Activated T-cell treated with anti-CD3 and anti-CD28 coated beads, Interleukin-2, amount 50 U/mL, for 1 hour (primary cell): ENCODE measurements at places on chromosomes 11 and 22.

DNA sequence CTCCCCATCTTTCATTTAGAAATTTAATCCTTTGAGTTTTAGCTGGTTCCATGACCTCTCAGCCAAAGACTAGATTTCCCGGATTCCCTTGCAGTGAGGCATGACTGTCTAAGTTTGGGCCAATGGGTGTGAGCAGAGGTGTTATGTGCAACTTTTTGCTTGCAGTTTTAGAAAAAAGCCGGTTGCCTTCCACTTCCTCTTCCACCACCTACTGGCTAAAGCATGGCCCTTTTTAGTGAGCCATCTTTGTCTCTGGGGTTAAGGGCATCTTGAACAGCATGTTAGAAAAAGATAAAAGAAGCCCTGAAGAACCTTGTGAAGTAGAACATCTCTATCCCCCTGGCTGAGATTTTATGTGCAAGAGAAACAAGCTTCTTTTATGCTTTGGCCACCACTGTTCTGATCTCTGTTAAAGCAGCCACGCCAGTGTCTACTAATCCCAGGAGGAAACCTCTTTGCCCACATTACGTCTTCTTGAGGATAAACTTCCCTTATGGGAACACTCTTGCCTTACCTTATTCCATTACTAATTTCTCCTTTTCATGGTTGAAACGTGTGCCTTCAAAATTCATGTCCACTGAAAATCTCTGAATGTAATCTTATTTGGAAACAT is 279.9 kb downstream of the TENM4 start:
- no peak for DNase-seq

DNA sequence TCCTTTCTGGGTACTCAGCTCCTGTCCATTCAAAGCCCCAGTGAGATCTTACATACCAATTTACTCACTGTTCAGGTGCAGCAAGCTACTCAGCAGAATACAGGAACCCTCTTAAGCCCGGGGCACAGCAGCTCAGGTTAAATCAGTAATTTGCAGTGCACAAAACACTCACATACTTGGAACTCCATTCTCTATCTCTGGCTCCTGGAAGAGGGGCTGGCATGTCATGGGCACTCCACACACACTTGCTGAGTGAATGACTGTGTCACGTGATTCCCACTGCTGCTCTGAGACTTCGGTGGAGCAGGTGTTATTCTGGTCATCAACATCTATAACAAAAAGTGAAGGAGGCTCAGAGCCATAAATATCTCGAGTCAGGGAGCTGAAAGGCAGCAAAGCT is 157.3 kb upstream of the BDNF start:
- DNase-seq: no peak

GRCh38 chr22:23036684-23037428 is 33.5 kb upstream of the GNAZ start:
- no peak for DNase-seq

DNA sequence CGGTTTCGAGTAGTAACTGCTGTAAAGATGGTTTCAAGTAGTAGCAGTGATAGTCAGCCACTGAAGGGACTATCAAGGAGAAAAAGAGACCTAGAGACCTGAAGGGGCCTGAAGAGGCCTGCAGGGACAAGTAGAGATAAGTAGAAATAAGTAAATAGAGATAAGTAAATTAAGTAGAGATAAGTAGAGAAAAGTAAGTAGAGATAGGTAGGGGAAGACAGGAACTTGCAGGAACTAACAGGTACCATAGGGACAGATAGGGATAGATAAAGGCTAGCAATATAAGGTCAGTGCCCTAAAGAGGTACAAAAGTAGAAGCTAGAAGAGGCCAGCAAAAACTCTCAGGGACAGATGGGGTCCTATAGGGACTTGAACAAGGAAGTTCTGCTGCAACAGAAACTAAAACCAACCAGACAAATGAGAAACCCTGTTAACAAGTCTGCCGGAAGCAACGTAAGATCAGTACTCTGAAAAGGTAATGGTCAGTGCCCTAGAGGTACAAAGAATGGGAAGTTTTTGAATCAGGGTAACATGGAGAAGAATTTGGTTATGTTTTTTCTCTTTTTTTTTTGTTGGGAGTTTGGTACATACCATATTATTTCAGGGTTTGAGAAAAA is 9.6 kb upstream of the SC5D start:
- DNase-seq: no peak

DNA sequence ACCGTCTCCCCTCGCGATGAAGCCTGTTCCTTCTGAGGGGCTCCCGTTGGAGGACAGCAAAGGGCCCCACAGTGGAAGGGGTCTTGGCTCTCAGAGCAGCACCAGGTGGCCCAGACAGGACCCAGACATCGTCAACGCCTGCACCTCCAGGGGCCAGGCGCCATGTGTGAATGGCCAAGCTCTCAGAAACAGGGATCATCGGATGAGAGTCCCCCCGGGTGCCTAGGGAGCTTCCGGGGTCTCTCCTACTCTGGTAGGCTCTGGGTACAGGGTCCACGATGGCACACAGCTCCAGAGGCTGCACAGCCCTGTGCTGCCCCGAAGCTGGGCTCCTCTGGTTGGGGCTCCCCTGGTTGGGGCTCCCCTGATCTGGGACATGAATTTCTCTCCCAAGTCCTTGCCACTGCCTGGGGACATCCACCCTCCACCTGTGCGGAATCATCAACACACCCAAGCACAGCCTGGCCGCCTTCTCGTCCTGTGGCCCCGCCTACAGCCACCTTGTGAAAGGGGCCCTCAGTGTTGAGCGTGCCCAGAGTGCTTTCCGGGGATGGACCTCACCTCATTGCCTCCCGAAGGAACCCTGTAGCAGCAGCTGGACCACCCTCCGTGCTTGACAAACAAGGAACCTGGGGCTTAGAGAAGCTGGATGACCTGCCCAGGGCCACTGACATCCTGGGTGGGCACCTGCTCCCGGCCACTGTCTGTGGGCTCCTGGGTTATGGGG is 929.0 kb downstream of the BRD1 start:
- peak; percentile 8 for DNase-seq

DNA sequence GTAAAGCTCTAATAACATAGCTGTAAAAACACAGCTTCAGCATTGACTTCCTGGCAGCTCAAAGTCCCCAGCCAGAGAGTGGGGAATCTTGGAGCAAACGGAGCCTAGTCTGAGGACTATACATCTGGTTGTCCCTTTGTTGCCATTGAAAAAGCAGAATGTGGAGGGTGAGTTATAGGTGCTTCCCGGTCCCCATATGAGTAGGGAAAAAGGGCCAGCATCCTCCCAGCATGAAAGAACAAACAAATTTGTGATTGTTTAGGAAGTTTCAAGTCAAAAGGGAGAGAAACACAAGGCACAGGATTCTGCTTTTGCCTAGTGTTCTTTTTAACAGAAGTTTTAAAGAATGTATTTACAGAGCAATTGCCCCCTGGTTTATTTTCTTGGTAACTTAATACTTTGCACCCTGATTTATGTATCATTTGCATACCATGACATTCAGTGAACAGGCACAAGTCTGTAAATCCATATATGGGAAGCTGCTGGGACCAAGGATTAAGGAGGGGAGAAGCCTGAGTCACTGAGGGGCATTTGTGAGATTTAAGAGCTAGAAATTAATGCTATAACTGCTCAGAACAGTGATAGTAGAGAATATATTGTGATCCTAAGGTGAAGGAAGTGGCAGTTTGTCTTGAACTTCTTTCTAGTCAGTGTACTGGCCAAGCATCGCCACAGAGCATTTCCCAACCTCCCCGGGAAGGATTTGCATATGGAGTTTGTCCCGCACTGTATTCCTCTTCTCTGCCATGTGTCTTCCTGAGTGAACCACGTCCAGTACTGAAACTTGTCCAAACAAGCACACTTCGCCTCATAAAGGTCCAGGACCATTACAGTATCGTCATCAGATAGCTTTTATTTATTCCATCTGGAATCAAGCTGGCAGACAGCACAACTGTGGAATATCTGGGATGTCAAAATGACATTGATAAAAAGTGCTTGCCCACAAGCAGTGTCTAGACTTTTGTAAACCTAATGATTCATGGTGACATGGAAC is 103.0 kb downstream of the DBX1 start:
- no peak for DNase-seq

- DNase-seq: no peak
Observed at GRCh38 chr11:1032310-1032891, 4.1 kb downstream of the MUC6 start.

GRCh38 chr11:96794152-96794551 is 404.3 kb downstream of the JRKL start:
- no peak for DNase-seq

GRCh38 chr22:26367402-26368245 is 61.4 kb upstream of the ASPHD2 start:
- peak; percentile 61 for DNase-seq

- DNase-seq: no peak
Observed at GRCh38 chr11:116710762-116711161, 62.0 kb downstream of the BUD13 start.

DNA sequence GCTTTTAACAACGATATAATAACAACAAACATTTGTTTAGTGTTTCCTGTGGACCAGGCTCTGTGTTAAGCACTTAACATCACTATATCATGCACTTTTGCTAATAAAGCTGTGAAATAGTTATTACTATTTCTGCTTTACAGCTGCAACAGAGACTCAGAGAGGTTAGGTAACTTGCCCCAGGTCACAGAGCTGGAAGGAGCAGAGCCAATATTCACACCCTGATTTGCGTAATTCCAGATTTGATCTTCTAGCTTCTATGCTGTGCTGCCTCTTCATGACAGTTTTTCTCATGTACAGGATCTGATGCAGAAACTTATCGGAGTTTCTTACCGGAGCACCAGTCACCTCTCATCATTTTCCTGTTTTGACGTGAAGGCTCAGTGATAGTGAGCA is 33.6 kb upstream of the EHF start:
- no peak for DNase-seq
